ENCODE measurements at places on chromosomes 7 and 10.

DNA sequence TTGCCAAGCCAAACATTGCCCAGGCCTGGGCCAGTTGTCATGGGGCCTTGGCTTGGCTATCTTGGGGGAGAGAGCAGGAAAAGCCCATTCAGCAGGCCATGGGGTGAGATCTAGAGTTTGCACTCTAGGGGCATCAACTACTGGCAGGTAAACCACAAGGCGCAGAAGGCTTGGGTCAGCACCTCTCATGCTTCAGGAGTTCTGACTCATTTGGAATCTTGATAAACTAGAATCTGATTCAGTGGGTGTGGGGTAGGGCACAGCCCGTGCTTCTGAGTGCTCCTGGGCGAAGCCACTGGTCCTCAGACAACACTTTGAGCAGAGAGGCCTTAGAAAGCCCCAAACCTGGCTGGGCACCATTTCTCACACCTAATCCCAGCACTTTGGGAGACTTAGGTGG, 81.1 kb downstream of the RGS10 start:
- no peak for DNase-seq

DNA sequence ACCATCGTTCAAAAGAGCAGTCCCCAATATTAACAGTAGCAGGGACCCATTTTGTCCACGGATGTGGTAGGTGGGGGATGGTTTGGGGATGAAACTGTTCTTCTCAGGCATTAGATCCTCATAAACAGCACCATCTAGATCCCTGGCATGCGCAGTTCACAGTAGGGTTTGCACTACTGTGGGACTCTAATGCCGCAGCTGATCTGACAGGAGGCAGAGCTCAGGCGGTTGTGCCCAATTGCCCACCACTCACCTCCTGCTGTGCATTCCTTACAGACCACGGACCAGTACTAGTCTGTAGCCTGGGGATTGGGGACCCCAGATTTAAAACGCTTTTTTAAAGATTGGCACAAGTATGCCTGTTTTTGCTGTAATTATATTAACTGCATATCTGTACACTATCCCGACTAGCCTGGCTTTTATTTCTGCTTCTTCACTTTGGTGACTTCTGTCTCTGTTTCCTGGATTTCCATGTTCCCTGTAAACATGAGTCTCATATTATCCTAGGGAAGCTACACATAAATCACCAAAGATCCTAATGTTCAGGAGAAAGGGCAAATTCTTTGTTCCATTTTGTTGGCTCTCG, 163.3 kb upstream of the AKR1E2 start:
- DNase-seq: no peak

DNA sequence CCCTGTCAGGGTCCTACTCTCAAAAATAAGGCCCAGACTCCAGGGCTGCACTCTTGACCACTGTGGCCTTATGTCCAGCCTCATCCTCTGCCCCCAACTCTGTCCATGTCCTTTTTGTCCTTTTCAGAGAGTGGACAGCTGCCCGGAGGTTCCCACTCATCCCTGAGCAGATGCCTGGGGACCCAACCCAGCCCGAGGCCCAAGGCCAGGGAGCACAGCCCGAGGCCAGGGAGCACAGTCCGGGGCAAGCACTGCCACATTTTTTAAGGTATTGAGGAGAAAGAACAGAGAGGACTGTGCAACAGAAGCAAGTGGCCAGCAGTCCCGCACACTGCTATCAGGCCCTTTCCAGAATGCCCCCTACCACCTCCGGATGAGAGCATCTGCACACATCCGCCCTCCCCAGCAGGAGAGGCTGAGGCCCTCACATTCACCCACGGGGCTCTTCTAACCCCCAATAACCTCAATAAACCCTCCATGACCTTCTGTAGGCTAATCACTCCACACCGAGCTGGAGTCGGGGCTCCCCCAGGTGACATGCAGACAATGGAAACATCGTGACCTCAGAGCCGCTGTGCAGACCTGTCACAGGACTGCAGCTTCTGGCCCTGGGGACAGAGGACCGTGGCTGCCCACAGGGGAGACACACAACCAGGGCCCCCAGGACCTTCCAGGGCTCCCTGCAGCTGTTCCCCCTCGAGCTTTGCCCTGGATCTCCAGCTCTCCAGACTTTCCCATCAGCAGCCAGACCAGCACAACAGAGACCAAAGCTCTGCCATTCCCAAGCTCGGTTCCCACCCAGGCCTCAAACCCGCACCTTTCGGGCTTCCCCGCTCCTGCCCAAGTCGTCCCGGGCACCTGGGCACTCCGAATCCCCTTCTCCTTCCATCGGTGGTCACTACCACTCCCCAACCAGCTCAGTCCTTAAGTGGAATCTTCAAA, 51.4 kb downstream of the CAMK2B start:
- no peak for DNase-seq

DNA sequence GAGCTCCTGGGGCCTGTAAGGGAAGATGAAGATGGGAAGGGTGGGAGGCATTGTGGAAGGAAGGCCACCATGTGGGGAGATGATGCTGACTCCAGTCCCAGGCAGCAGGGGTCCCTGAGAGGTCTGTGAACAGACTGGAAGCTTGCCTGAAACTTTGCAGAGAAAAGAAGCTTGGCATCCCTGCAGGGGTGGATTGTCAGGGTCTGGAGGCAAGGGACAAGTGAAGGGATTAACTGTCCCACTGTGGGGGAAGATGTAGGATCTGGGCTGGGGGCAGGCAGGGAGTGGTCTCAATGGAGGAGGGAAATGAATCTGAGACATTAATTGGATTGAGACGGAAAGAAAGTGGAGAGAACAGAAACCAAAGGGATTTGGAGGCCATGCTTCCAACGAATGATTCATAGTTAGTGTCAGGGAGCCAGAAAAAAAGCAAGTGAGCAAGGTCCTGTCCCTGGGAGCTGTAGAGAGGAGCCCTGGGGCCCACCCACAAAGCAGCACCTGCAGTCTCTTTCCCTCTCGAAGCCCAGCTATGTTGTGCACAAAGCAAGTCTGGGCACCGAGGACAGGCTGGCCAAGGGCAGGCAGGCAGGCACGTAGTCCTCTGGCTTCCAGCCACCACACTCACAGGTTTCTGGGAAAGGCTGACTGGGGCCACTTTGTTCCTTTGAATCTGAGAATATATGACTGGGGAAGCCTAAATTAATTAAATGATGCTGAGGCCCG, 4.7 kb upstream of the SLC18A3 start:
- no peak for DNase-seq

DNA sequence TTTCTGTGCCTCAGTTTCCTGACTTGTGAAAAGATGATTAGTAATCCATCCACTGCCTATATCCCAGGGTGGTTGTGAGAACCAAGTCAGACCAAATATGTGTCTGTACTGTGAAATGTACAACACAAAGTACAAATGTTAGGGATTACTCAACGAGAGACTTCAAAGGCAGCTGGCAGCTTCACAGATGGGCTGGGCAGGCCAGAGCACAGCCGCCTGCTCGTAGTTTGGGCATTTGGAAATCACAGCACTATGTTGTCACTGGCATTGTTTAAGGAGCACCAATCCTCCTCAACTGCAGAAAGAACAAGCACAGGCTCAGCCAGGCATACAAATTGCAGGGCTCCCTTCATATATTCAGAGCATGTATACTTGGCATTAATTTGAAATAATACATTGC, 64.5 kb upstream of the C10orf90 start:
- DNase-seq: no peak

DNA sequence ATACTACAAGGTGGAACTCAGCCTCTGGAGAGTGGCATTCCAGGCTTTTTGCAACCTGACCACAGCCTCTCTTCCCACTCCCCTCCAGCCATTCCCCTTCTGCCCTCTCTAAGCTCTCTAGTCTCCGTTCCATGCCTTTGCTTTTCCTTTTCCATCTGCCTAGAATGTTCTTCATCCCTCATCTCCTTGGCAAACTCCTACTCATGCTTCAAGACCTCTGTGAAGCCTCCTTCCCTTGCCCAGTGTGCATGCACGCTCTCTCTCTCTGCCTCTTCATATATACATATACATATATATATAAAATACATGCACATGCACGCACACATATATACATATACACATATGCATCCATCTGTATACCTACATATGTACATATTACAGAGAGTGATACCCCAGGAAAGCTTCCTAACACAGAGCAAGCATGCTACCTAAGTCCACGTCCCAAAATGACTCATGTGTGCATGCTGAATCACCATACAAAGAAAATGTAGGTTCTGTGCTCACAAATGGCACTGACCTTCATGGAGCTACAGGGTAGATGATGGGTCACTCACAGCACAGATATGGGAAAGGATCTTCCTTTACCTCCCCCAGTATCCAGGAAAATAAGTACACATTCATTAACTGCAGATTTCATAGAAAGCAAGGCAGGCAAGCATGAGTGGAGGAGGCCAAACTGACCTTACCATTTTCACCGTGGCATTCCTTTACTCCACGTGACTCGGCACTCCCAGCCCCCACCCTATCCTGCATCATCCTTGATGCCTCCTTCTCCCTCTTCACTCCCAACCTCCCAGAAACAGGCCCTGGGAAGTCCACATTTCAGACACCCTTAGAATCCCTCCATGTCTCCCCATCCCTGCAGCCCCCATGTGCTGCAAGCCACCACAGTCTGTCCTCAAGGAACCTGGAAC, 238.4 kb upstream of the ZMIZ1 start:
- DNase-seq: no peak

Measured in NCI-H1930 (cell line).